NCI-H1105 treated with DMSO at 0.1 percent for 48 hours (cell line): ENCODE measurements at places on chromosomes 16 and 17.

DNA sequence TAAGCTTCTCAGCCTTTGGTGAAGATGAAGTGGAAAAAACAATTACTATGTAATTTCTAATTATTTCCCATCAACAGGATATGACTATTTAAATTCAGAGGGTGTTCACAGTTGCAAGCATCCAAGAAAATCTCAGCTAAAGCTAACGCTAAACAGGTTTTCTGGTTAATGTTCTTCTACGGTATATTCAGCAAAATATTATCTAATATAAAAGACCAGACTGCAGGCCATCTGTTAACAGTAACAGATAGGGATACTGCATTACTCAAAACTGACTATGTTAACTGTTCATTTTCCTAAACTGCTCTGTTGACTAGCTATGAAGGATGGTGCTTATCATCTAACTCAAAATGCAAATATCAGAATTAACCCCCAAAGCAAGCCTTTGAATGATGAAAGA, 32.8 kb downstream of the GLG1 start:
- no peak for DNase-seq

DNA sequence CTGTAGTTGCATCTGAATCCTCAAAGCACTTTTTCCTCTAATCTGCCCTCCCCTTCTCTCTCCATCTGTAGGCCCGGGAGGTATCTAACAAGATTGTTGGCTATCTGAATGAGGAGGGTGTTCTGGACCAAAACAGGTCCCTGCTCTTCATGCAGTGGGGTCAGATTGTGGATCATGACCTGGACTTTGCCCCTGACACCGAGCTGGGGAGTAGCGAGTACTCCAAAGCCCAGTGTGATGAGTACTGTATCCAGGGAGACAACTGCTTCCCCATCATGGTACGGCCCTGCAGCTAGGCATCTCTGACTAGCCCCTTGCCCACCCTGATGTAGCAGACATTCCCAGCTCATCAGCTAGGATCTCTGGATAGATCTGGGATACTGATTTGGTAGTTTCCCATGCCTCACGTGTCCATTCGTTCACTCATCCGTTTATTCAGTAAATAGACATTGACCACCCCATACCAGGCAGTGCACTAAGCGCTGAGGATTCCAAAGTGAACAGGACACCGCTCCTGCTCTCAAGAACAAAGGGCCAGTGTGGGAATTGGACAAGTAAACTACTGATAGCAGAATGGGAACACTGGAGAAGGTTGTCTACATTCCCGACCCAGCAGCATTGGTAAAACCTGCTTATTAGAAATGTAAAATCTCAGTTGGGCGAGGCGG, 12.1 kb downstream of the LPO start:
- DNase-seq: no peak

- DNase-seq: no peak
Measured at GRCh38 chr17:66834919-66835454, at the start of gene CACNG5. TSS of gene CACNG5 (plus strand) at chr17:66835117. CDS start at chr17:66877333, 42,216 bp downstream.

DNA sequence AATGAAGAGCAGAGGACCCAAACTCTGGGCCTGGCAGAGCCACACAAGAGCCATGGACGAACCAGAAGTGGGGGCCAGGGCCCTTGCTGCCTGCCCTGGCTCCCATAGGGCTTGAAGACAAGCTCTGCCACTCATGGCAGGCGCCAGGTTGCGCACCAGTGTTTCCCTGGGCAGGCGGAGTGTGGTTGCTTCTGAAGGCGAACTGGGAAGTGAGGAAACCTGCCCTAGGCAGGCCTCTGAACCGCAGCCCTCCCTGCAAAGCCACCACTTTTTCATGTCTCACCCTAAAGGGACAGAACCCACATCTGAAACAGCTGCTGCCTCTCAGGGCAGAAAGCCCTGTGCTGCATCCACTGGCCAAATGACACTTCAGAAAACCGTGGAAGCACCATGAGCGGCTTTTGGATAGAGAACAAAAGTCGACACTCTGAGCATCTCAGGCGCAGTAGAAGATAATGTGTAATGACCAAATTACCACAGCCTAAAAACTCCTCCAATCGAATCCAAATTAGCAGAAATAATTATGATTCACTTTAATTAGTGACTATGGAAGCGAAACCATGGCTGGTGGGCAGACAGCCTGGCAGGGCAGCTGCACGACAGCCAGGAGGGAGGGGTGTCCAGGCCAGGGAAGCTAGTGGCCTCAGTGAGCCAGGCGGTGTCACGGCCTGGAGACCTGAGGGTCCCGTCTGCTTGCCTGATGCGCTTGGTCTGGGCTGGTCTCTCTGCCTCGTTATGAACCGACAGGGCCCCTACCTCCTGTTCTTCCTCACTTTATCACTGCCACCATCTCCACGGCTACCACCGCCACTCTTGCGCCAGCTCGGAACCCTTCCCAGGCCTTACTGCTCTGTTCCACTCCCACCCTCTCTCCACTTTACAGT, 59.1 kb downstream of the PRMT7 start:
- DNase-seq: no peak

- DNase-seq: no peak
Measured at GRCh38 chr16:81335669-81336068, 20.9 kb downstream of the GAN start.

GRCh38 chr16:86512860-86513470, 2.6 kb downstream of the FOXF1 start:
- DNase-seq: no peak

DNA sequence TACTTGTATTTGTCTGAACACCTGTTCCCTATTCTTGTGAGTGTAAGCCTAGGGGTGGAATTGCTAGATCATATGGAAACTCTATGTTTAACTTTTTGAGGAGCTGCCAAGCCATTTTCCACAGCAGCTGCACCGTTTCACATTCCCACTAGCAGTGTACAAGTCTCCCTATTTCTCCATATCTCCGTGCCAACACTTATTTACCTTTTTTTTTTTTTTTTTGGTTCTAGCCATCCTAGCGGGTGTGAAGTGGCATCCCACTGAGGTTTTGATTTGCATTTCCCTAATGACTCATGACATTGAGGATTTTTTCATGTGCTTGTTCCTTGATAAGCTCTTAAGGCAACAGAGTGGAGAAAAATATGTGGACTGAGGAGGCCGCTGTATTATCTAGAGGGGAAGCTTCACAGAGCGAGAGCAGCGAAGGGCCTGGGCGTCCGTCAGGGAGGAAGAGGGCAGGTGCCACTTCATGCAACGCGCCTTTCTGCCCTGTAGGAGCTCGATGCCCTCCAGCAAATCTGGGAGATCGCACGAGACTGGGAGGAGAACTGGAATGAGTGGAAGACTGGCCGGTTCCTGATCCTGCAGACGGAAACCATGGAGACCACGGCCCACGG, 50.0 kb downstream of the DNAH2 start:
- peak; percentile 41 for DNase-seq

- no peak for DNase-seq
Measured at GRCh38 chr16:81480606-81481206, 36.1 kb downstream of the CMIP start.

- peak; percentile 51 for DNase-seq
Measured at GRCh38 chr17:30290696-30291542, 825 bp downstream of the BLMH start.

DNA sequence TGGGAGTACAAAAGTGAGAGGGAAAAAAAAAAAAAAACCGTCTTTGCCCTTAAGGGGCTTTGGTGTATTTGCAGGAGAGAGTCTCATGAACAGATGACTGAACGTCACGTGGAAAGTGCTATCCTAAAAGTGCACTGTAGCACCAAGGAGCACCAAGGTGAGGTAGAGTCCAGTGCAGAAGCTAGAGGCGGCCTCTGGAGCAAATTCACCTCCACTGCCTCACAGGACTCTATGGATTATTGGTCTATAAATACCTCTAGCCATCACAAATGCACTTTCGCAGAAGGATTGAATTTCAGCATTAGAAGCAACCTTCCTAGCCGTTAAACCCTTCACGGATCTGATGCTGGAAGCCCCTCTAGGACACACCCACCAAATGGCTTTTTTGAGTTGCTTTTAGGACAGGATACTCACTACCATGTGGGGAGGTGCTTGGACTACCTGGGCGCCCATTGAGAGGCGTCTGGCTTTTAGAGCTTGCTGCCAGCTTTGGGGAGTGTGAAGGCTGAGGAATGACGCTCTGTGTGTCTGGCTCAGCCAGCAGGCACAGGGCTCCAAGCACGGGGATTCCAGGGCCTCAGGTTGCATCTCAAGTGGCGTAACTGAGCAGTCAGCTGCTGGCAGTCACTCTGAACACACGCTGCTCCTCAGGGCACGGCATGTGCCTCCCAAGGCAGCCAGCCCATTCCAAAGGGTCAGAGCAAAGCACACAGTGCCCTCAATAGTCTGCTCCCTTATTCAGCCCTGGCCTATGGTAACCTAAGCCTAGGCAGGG, 52.7 kb downstream of the CDRT4 start:
- no peak for DNase-seq

DNA sequence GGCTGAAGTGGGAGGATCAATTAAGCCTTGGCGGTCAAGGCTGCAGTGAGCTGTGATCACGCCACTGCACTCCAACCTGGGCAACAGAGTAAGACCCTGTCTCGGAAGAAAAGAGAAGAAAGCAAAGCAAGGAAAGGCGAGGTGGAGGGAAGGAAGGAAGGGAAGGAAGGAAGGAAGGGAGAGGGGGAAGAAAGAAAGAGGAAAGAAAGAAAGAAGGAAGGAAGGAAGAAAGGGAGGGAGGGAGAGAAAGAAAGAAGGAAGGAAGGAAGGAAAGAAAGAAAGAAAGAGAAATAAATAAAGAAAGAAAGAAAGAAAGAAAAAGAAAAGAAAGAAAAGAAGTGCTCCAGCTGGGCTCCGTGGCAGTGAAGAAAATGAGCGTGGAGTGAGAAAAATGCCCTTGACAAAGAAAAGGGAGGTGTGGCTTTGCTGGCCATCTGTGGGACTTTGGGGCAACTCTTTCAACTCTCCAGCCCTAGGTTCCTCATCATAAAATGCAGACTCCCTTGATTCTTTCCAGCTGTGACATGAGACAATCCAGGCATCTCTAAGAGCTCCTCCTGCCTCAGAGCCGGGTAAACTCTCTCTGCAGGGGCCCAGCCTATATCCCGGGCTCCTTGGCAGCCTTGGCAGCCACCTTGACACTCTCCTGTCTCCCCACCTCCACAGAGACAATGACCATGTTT, 2.4 kb downstream of the GSDMA start:
- DNase-seq: no peak

GRCh38 chr17:57794841-57795240, 49.7 kb upstream of the CCDC182 start:
- DNase-seq: no peak

DNA sequence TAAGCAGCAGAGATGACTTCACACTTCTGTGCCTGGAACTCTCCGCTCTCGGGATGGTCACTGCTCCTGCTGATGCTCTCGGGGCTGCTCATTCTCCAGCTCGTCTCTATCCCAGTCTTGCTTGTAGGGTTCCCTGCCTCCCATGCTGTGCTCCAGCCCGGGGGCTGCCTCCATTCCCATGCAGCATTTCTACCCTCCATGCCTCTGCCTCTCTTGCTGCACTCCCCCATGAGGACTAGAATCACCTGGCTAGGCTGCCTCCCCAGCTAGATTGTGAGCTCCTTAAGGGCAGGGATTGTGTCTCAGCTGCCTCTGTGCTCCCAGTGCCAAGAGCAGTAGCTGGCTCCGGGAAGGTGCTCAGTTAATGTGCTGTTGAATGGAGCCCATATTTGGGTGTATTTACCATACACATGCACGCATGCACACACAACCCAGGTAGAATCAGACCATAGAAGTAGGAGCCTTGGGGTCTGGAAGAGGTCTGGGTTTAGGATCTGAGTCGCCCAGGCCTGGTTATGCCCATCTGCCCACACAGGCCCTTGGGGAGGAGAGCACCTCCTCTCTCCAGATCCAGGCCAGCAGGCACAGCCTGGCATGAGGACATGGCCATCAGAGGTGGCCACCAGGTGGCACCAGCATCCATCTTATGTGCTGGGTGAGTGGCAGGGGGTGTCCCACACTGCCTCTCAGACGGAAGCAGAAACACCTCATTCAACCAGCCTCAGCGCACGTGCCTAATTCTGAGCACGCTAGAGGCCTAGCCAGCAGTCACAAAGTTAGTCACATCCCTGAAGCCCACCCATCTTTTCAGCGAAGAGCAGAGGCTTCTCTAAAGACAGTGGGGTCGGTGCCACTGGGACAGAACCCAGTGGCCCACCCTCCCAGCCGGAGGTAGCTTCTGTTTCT, 9.3 kb downstream of the GIT1 start:
- DNase-seq: peak; percentile 54

GRCh38 chr17:69268543-69269014, 40.0 kb upstream of the ABCA10 start:
- DNase-seq: no peak

- DNase-seq: no peak
Measured at GRCh38 chr17:61474235-61474927, 22.2 kb downstream of the TBX4 start.

DNA sequence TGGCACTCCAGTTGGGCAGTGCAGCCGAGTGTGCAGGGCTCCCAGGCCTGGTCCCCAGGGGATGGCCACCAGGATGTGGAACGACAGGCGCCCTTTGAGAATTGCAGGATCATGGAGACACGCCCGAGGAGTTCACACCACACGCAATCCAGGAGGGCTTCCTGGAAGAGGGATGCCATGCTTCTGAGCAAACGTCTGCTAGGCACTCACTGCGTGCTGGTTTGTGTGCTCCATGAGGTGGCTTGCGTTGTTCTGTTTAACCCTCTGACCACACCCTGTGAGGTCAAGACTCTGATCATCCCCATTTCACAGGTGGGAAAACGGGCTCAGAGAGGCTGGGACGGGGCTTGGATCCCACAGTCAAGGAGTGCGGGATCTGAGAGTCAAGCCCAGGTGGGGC, 32.6 kb upstream of the ZFPM1 start:
- no peak for DNase-seq

DNA sequence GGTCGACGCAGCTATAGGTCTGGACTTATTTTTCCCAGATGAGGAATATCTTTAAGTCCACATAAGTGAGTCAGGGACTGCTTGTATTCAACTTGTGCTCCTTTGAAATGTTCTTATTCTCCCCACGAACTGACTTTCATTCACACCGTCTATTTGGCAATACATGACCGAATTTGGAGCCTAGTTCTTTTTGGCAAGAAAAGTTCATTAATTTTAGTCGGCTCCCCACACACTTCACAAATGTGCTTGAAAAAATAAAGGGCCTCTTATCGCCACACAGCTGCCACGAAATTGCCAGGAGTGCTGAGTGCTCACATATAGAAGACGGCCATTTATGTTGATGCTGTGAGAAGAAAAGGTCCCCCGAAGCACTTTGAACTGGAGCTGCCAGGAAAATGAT, 152.6 kb downstream of the PRKCA start:
- DNase-seq: peak; percentile 87

DNA sequence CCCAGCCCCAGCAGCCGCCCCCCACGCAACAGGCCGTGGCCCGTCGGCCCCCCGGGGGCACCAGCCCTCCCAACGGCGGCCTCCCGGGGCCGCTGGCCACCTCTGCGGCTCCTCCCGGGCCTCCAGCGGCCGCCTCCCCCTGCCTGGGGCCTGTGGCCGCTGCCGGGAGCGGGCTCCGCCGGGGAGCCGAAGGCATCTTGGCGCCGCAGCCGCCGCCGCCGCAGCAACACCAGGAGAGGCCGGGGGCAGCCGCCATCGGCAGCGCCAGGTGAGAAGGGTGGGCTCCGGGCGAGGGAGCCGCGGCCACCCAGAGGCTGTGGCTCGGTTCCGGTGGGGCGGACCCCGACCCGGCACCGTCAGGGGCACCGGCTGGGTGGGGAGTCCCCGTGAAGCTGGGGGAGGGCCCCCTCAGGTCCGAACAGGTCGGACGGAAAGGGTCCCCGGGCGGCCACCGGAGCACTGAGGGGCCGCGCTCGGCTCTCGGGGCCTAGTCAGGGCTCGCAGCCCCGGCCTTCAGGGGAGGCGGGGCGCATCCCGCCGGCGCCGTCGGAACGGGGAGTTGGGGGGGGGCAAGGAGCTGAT, 583 bp downstream of the ATXN2L start:
- DNase-seq: no peak
